ENCODE measurements at places on chromosomes 4 and X.

GRCh38 chrX:36983831-36984230 is 24.3 kb upstream of the FAM47C start:
- no peak for DNase-seq

DNA sequence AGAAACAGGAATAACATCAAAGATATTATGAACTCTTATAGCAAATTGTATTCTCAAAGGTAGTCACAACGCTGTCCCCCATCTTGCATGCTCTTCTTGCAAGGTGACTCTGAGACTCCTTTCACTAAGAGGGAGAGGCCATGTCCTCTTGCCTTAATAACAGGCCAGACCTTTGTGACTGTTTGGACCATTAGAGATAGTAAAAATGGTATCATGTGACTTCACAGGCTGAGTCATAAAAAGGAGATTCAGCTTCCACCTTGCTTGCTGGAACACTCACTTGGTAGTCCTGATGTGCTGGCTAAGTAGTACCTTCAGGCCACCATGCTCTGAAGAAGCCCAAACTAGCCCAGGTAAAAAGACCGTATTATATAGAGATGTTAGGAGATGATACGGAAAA is 143.8 kb downstream of the FBXW7 start:
- DNase-seq = no peak

- peak; percentile 83 for DNase-seq
Observed at GRCh38 chrX:44843753-44844152, at the start of gene DUSP21. Gene DUSP21 (plus strand): TSS chrX:44844021. CDS start chrX:44844133, 112 bp downstream.

- no peak for DNase-seq
Observed at GRCh38 chr4:52837716-52838558, 24.2 kb upstream of the RASL11B start.

- no peak for DNase-seq
Observed at GRCh38 chr4:148173397-148174017, 268.7 kb downstream of the NR3C2 start.

DNA sequence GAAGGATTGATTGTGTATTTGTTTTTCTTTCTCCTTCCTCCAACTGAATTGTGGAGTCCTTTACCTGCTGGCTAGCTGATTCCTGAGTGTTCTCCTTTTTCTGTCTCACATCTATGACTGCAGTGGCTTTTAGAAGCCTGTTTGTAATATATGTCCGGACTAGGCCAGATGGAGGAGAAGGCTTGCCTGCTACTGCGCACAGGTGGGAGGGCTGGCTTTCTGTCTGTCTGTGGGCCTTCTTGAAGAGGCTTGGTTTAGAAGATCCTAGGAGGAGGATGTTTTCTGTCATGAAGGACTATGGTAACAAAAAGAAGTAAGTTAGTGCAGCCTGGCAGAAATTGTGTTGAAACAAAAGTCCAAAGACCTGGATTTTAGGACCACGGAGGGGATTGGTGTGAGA is 8.5 kb downstream of the PPP1R3F start:
- DNase-seq = no peak

DNA sequence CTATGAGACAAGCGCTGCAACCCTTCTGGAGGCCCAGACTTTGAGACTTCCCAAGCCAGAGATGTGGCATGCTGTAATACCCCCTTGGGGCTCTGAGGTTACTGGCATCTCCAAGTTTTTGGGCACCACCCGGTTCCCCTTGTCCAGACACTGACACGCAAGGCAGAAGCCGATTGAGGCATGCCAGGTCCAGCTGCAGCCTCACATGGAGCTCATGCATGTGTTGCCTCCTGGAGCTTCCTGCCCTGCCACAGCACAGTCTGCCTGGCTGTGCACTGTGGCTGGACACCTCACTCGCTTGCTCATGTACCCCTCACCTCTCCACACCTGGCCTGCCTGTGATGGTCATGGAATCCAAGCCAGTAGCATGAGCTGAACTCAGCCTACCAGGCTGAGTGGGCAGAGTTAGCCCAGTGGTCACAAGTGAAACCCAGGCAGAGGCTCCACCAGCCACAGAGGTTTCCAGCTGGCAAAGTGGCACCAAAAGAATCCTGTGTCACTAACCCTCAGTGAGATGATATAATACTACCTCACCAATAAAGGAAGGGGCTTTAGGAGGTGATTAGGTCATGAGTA is 789.2 kb upstream of the INTU start:
- no peak for DNase-seq

Measured in OCI-M1 (cell line).